ENCODE measurements at places on chromosomes 13 and 19.
A peak's percentile ranks its signal among the peaks of the same experiment; 100 is the strongest.

GRCh38 chr19:22620401-22620800 is 13.7 kb upstream of the ZNF492 start:
- DNase-seq: no peak

DNA sequence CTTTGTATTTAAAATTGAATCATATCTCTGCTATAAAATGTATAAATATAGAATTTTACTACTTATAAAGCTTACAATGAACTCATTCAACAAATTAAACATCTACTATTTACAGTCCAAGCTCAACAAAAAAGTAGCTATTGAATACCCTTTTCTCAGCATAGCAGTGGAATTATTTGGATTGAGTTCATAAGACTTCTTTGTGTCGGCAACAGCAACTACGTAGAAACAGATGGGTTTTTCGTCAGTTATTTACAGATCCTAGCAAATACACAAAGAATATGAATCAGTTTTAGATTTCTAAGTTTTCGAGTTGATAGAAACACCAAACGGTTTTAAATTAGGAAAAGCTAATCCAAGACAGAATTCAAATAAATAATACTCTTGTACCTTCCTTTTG is 10.4 kb upstream of the NEK3 start:
- no peak for DNase-seq

- no peak for DNase-seq
These were observed 42.9 kb downstream of the CAB39L start for GRCh38 chr13:49400755-49401659.

- DNase-seq: peak; percentile 96
These were observed 8.0 kb downstream of the ABHD13 start for GRCh38 chr13:108226184-108226583.

- no peak for DNase-seq
These were observed 221.7 kb downstream of the KCNRG start for GRCh38 chr13:50236898-50237318.

- DNase-seq: no peak
These were observed 42.3 kb downstream of the LRCH1 start for GRCh38 chr13:46595136-46595884.

- DNase-seq: no peak
These were observed 526.7 kb downstream of the SUCLA2 start for GRCh38 chr13:47474326-47474725.

GRCh38 chr19:8571006-8571411 is 6.2 kb downstream of the MYO1F start:
- DNase-seq: no peak

DNA sequence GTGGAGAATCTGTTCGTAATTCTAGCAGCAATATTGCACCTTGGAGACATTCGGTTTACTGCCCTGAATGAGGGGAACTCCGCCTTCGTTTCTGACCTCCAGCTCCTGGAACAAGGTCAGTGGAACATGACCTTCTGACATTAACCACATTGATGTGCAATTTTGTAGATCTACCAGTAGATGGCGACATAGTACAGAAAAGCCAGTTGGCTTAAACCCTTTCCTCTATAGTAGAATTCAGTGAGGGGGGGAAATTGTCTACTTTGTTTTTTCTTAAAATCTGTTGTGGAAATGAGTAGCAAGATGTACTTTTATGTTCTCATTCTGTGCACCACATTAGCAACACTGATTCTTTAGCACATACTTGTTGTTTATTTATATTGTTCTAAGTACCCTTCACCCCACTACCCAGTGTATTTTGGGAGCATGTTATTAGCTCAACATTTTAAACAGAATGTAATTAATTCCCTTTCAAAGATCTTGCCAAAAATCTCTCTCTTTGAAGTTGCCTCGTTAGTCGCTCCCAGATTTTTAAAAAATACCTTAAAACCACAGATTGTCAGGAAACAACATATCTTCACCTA is 332.2 kb downstream of the MYO16 start:
- peak; percentile 90 for DNase-seq

GRCh38 chr19:8069096-8069973 is 16.8 kb downstream of the CCL25 start:
- no peak for DNase-seq

GRCh38 chr13:45472171-45472705 is 7.5 kb downstream of the COG3 start:
- DNase-seq: no peak

- no peak for DNase-seq
These were observed 30.4 kb upstream of the SPATA13 start for GRCh38 chr13:24129914-24130774.

DNA sequence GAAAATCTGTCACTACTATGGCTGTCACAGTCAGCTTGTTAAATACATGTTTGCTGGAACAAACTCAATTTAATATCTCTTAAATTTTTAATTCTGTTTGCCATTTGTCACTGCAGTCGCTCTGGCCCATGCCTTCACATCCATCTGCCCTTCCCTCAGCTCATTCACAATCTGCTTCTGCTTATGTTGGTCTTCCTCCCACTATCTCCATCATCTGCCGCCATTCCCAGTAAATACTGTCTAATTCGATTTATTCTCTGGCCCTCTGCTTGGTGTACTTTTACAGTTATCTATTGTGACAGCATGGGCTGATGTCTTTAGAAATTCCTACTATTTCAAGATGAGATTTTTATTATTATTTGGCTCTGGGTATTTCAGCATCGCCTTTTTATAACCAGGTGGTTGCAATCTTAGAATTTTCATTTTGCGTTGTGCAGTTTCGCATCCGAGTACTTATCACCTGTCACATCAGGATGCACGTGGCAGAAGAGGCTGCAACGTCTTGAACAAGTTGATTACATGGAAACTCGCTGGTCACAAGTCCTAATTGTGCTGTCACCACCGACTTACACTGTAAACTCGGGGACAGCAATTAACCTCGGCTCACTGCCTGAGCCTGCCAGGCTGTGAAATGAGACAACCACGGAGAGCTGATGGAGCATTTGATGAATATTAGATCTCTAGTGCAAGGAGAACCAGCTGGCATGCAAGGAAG is 158.4 kb downstream of the MYO16 start:
- DNase-seq: peak; percentile 33

GRCh38 chr19:2548966-2549365 is 73.0 kb downstream of the GADD45B start:
- DNase-seq: no peak

DNA sequence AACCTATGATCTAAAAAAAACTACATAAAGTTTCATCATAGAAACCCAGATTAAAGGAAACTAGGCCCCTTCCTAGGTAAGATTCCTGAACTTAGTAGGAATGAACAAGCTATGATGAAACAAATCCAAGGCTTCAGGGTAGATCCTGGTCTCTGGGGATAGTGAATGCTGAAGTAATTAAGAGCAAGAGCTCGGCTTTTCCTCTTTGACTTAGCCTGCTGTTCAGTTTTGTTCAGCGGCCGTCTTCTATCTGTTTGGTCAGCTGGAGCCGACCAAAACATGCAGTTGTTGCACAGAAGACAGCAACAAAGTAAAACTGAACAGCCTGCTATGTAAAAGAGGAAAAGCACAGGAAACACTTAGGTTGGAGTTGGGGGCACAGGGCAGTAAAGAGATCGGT is 44.1 kb upstream of the RFXAP start:
- no peak for DNase-seq

DNA sequence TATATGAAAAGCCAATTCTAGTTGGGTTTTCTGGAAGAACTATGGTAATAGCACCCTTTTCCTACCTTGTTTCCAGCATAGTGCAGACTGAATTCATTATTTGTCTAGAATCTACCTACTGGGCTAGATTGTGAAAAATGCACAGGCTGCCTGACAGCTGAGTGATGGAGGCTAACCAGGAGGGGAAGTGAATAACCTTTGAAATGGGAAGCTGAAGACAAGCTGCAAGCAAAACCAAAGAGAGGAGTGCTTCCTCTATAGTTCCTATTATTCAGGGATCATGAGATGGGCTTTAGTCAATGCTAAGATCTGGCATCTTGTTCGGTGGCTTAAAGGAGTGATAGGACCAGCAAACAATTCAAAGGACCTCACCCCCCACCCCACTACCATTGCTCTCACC is 26.9 kb downstream of the MZT1 start:
- no peak for DNase-seq

DNA sequence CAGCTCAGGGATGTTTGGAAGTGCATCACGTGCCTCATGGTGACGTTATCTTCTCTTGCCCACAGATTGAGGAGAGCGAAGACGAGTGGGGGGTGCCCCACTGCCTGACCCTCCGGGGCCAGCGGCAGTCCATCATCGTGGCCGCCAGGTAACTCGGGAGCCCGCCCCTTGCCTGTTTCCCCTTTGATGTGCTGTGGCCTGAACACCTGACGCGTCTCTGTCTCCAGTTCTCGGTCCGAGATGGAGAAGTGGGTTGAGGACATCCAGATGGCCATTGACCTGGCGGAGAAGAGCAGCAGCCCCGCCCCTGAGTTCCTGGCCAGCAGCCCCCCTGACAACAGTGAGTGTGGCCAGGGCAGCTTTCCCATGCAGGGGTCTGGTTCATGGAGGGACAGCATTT is 137.0 kb downstream of the STK24 start:
- no peak for DNase-seq
